Activated naive CD4-positive, alpha-beta T cell (primary cell): ENCODE measurements at places on chromosomes 7 and 10.
A peak's percentile ranks its signal among the peaks of the same experiment; 100 is the strongest.

- no peak for DNase-seq
Observed at GRCh38 chr7:117017702-117018266, 64.5 kb downstream of the ST7 start.

- DNase-seq = no peak
Observed at GRCh38 chr10:95505641-95506040, 55.5 kb downstream of the SORBS1 start.

- DNase-seq = no peak
Observed at GRCh38 chr7:19105546-19105945, 11.9 kb downstream of the TWIST1 start.

- peak; percentile 14 for DNase-seq
Observed at GRCh38 chr7:131106681-131107336, 220.9 kb upstream of the MKLN1 start.

GRCh38 chr10:94076325-94076841 lies 82.7 kb downstream of the PLCE1 start:
- no peak for DNase-seq

DNA sequence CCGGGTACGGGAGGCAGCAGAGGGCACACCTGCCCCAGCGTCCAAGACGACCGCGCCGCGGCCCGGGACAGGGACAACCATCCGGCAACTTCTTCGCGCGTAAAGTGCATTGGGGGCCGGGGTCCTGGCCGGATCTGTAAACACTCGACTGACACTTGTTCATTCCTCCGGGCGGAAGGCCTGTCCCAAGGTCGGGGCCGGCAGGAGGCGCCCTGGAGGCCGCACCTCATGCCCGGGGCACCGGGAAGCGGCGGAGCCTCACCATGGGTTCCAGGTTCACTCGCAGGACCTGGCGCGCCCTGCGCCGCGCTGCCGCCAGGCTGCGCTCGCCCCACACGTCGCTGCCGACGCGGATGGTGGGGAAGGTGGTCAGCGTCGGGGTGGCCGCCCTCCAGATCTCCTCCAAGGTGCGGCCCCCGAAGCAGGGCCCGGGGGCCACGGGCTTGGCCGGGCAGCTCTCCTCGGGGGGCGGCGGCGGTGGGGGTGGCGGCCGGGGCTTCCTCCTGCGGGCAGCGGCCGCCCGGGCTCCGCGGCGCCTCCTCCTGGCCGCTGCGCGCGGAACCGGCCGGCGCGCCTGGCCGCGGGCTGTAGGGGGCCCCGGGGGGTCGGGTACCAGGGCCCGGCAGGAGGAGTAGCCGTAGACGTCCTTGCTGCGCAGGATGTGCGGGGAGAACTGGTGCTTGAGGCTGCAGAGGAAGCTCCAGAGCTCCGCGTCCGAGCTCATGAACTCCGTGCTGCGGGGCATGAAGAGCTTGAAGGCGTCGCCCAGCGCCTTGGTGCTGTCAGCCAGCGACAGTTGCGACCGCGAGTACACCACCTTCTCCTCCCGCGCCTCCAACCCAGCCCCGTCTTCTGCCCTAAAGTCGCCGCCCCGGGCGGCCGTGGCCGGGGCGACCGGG lies 746 bp downstream of the CCDC71L start:
- DNase-seq = peak; percentile 68

GRCh38 chr10:79057481-79058275 lies 11.1 kb upstream of the ZMIZ1 start:
- DNase-seq = no peak

DNA sequence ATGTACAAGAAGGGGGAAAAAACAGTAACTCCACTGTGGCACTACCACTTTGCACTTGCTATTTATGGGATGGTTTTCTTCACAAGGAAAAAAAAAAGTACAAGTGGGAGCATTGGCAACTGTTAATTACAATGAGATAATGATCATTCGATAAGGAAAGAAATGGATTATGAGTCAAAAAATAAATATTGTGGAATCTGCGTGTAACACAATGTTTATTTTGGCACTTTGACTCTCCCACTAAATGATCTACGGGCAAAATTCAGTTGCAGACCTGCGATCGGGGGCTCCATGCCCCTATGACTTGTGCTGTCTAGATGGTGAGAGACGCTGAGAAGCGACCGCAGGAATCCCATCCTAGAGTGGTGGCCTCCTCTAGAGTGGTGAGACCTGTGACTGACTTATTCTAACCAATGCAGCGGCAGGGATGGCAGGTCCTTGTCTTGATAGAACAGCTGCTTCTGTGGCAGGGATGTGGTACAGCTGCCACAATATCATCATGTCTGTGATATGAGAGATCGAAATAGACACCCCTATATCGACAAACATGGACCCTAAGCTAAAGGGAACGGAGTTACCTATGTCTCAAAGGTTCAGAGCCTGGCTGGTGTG lies 345.0 kb upstream of the KLF6 start:
- no peak for DNase-seq

DNA sequence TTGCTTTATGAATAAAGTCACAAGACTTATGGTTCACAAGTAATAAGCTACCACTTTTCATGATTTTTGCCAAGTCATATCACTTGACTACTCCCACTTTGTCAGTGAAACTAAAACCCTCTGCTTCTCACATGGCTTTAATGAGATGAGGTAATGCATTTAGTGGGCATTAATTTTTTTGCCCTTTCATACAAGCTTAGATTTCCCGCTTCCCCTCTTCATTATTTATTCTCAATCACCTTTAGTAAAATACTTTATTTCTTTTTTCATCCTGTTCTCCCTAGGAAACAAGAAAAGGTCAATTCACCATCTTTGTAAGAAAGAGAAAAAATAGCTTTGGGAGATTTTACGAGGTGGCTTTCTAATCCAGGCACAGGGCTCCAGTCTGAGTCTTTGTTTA lies 109.6 kb upstream of the STARD3NL start:
- no peak for DNase-seq

- no peak for DNase-seq
Observed at GRCh38 chr7:108402865-108403264, 53.4 kb downstream of the NRCAM start.

DNA sequence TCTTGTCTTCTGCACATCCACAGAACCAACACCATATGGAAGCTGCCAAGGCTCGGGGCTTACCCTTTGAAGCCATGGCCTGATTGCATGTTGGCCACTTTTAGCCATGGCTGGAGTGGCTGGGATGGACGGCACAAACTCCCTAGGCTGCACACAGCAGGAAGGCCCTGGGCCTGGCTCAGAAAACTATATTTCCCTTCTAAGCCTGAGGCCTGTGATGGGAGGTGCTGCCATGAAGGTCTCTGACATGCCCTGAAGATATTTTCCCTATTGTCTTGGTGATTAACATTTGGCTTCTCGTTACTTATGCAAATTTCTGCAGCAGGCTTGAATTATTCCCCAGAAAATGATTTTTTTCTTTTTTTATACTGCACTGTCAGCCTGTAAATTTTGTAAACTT lies 387.0 kb upstream of the KCND2 start:
- DNase-seq = no peak

- no peak for DNase-seq
Observed at GRCh38 chr7:50531928-50532327, 33.3 kb downstream of the DDC start.

DNA sequence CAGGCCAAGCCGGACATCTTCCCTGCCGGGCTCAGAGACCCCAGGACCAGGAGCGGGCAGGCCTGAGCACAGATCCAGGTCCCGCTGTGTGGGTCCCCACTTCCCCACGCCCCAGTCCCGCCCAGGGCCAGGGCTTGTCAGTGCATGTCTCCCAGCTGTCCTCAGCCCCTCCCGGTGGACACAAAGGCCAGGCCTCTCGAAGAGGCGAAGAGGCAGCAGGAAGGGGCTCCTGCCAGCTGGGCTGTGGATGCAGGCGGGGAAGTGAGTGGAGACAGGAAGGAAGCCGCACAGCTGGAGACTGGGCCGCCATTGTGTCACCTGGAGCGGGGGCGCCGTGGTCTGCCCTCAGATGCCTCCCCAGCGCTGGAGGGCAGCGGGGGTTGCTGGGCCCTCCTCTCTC lies 4.8 kb downstream of the GRIFIN start:
- DNase-seq = no peak
